ENCODE measurements at places on chromosomes 16 and 17.

- peak; percentile 30 for DNase-seq
Observed at GRCh38 chr17:52383493-52384100, 225.1 kb upstream of the CA10 start.

DNA sequence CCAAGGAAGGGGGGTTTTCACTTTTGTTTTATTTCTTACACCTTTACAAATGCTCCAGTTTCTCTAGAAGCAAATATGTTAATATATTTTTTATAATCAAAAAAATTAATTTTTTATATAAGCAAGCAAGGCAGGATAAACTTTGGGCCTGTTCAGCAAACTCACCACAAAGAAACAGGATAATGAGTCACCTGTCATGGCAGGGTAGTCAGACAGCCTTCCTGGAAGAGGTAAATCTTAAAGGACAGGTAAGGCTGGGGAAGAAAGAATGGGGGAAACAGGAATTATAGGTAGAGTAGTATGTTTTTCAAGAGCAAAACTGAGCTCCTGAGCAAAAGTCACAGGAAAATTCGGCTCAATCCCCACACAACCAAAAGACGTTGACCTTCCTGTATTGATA lies 186.3 kb upstream of the SOX9 start:
- no peak for DNase-seq

- DNase-seq, result no peak
Observed at GRCh38 chr16:55737318-55737717, 81.5 kb downstream of the SLC6A2 start.

DNA sequence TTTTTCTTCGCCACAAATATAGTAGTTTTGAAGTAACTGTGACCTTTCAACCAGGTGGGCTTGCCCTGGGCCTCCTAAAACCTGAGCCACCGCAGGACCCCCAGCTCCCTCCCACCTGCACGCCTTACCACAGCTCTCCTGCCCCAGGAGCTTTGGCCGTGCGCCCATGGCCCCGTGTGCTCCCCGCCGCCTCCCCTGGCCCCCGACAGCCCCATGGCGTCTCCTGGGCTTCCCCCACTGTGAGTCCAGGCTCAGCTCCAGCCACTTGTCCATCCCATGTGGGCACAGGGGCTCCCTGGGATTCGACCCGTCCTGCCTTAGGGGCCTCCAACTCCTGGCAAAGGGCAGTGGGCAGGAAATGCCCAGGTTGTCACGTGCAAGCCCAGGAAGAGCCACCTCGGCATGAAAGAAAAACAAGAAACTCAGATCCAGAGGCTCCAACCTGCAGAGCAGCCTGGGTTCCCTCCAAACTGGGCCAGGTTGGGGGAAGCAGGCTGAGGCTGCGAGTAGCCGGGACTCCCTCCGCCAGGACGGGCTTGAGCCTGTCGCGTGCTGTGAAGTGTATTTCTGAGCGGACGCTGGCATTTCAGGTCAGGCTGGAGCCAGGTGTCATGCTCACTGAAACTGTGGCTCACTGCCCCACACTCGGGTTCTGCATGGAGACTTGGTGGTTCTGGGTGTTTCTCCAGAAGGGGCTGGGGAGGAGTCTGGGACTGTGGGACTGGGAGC lies 5.8 kb downstream of the LGALS3BP start:
- DNase-seq, result no peak

- DNase-seq, result no peak
Observed at GRCh38 chr17:6574687-6575595, 18.6 kb upstream of the PITPNM3 start.

DNA sequence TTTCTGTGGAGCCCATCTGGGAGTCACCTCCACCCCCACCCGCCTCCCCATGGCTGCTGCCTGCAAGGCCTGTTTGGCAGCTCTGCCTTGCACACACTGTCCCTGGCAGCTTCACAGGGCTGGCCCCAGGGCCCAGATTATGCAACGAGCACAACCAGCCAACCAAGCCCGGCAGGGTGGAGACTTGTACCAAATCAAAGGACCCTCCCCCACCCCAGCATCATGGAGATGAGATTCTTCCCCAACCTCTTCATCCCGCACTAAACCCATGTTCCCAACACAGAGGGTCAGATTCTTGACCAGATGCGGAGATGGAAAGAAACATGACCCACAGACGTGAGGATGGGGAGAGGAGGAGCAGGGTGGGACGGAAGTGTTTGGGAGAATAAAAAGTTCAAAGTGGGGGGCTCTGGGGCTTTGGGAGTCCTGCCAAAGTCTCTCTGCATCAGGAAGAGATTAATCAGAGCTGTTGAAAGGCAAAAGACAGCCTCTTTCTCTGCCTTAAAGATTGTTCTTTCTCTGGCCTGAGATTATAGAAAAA lies 3.8 kb downstream of the SMARCD2 start:
- DNase-seq, result peak; percentile 36

DNA sequence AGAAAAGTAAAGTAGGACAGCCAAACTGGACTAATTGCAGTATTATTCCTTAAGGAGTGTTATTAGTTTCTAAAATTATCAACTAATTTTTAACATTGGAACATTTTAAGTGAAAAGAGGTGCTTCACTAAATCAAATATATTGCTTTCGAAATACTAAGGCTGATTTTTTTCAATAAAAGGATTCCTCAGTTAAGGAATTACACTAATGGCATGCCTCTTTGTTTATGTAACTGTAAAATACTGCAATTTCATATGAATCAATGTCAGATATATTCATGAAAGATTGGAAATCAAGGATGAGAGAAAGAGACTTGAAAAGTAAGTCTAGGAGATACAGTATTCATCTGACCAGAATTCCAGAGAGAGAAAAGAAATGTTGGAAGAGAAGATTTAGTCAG lies 129.8 kb downstream of the TANC2 start:
- DNase-seq, result no peak

DNA sequence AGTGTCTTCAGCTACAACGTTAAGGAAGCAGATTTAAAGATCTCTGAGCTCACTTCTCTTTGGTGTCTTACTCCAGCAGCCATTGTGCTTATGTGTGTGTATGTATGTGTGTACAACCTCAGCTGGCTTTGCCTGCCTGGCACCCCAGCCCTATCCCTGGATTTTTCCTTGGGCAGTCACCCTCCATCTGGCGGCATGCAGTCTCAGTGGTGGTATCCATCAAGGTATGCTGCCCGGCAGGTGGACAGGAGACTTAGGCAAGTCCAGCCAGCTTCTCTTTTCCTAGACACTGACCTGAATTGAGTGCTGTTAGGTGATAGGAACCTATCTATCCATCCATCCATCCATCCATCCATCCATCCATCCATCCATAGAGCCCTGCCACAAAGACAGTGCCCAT lies 280.8 kb upstream of the CCL2 start:
- no peak for DNase-seq

DNA sequence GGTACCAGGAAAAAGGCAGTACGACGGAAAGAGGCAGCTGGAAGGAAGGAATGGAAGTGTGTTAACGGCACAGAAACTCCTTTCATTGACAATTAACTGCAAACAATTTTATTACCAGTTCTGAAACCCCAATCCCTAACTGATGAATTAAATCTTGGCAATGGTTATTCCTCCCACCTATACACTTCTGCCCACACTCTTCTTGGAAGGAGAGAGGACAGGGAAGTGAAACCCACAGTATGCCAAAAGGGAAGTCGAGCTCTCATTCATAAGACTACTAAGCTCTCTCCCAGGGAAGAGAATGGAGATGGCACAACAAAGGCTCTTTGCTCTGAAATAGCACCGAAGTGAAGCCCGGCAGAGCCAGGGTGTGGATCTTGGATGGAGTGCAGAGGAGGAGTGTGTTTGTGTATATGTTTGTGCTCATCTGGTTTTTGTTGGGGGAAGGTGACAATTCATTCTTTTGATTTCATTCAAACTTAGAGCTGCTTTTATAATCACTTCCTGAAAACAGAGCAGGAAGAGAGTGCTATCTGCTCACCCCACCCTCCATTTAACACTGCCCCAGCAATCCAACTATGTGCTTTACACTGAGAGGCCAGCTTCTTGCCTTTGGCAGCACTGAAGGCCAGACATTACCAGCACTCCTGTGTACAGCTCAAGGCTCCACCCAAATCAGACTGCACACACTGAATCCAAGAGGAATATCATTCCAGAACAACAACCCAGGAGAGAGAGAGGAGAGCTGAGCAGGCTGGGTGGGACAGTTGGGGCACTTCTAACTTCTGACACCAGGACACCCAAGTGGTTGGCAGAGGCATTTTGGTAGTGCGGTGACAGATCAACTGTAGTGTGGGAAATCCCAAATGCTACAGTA lies 68.7 kb downstream of the HIC1 start:
- no peak for DNase-seq

DNA sequence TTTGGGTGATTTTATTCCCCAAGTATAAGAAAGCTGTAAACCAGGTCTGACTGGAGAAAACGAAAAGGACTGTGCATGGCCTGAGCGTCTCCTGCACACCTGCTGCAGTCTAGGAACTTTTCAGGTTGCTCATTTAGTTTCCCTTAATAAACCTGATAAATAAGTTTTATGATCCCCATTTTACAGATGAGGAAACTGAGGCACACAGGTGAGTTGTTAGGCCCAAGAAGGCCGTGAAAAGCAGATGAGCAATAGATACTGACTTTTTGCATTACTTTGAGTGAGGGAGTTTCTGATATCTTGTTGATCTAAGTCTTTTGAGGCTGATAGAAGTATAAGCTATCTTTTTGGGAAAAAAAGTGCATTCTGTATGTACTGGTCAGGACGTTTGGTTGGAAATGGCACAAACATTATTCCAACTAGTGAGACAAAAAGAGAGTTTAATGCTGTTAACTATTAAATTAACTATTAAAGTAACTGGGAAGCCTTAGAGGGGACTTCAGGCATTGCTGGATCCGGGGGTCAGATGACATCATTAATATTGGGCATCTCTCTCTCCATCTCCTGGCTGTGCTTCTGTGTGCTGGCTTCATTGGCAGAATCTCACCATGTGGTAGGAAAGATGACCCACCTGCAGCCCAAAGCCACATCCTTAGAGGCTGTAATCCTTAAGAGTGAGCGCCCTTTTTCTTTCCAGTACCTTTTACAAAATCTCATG lies 163.4 kb downstream of the CMIP start:
- no peak for DNase-seq

GRCh38 chr16:85681255-85681654 lies 7.5 kb downstream of the GINS2 start:
- DNase-seq, result no peak

GRCh38 chr16:48629531-48629930 lies 19.6 kb upstream of the N4BP1 start:
- DNase-seq, result no peak

GRCh38 chr17:82055023-82055964 lies 3.6 kb downstream of the GPS1 start:
- no peak for DNase-seq

- DNase-seq, result peak; percentile 46
Observed at GRCh38 chr17:44345454-44346026, 438 bp downstream of the GRN start.

GRCh38 chr16:47519546-47519945 lies 58.4 kb downstream of the PHKB start:
- no peak for DNase-seq

GRCh38 chr16:6110346-6110745 lies 1012.8 kb upstream of the EEF2KMT start:
- DNase-seq, result no peak

- DNase-seq, result no peak
Observed at GRCh38 chr16:68366062-68366461, 55.2 kb downstream of the PRMT7 start.

DNA sequence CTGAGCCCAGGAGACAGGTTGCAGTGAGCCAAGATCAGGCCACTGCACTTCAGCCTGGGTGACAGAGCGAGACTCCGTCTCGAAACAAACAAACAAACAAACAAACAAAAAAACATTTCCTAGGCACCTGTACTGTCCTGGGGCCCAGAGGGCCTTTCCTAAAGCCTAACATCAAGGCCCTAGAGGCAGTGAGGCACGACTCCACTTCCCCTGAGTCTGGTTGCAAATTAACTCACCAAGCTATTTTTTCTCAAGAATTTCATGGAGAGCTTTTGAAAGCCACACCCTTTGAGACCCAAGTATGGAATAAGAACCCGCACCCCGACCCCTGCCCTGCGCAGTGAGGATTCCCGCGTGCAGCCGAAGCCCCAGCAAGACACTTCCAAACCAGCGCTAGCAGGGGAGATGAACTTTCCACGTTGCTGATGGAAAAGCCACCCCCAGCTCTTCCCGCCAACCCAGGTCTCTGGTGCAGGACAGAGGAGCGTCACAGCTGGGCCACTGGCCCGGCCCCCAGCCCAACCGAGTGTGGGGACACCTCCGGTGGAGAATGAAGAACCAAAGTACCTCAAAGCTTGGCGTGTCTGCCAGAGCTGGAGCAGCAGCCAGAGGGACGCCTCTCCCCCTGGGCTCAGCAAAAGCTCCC lies 1.2 kb downstream of the CHST5 start:
- no peak for DNase-seq

GRCh38 chr16:10033556-10033955 lies 148.7 kb downstream of the GRIN2A start:
- no peak for DNase-seq

GRCh38 chr17:42407289-42407836 lies 15.7 kb downstream of the CAVIN1 start:
- DNase-seq, result peak; percentile 78

GRCh38 chr16:73149334-73149733 lies 101.4 kb upstream of the ZFHX3 start:
- no peak for DNase-seq

DNA sequence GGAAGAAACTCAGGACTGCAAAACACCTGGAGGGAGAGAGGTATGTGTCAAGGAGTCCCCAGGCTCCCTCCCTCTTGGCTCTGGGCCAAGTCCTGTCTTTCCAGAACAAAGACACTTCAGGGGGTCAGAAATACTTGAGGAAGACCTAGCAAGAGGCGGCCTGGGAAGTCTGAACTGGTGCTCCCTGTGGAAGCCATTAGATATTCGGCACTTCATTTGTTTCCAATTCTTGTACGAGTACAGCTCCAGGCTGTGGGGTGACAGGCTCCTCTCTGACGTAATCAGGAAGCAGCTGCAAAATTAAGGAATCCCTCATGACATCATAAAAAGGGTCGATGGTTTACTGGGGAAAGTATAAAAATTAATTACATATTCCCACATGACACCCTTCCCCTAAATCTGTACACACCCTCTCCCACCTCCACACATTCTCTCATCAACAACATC lies 108.7 kb downstream of the SMG6 start:
- DNase-seq, result no peak

GRCh38 chr16:61891460-61891859 lies 144.8 kb downstream of the CDH8 start:
- DNase-seq, result no peak

GRCh38 chr16:11870399-11870798 lies 19.1 kb upstream of the RSL1D1 start:
- no peak for DNase-seq

DNA sequence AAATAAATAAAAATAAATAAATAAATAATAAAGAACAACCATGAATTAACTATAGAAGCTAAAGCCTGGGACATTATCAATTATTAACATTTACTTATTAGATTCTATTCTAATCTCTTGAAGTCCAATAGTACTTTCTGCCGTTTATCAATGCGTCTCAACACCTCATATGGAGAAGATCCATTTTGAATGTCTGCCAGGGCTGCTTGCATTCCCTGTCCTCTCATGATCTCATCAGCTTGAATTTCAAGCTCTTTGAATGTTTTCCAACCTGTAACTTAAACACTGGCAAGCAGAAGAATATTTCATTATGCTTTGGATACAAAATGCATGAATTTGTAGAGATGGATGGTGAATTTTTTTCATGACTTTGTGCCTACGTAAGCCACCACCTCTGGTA lies 191.9 kb upstream of the ANKFN1 start:
- DNase-seq, result no peak
